ENCODE measurements at places on chromosomes 7 and 10.

DNA sequence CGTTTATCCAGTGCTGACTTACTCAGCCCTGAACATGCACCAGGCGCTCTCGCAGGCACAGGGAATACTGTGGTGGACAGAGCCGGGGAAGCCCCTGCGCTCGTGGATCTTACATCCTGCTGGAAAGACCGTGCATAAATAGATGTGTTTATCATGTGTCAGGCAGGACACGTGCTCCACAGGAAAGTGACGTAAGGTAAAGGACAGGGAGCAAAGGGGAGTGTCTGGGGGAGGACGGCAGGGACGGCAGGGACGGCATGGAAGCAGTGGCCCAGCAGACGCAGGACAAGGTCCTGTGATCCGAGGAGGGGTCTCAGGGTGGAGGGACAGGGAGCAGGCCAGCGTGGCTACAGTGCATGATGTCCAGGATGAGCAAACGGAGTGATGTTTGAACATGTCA is 410.5 kb downstream of the PAXIP1 start:
- no peaks in the 10 kb centered on the region for H3K4me1 ChIP-seq
- H3K27me3 ChIP-seq, result no peaks in the 10 kb centered on the region
- no peak overlapping the region for H3K4me3 ChIP-seq
- no peak overlapping the region for H3K27ac ChIP-seq
- DNase-seq, result no peak

GRCh38 chr7:23014681-23015080 is 751 bp upstream of the HYCC1 start:
- H3K4me3 ChIP-seq, result no peak overlapping the region
- DNase-seq, result no peak
- no peak overlapping the region for H3K27ac ChIP-seq
- H3K36me3 ChIP-seq, result no peaks in the 10 kb centered on the region
- peaks cover 6% of the 10 kb centered on the region for H3K4me1 ChIP-seq
- no peaks in the 10 kb centered on the region for H3K27me3 ChIP-seq

DNA sequence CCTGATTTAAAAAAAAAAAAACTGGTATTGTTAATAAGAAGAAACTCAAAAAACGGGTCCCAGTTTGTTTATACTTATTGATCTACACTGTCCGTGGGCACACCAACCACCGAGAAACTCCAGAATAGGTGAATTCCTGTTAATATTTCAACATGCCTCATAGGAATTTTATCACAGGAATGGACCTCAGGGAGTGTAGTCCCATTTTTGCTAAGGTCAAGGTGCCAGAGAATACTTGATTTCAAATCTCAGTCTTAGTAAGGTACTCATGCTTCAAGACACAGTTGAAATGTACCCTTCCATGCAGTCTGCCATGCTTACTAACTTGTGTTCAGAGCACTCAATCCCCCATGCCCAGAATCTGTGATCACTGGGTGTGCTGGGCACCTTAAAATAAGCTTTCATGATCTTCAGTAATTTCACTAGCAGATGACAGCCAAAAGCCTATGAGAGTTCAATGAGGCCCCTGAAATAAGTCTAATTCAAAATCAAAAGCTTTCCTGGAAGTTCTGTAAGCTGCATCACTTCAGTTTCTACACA is 385.7 kb downstream of the TNS3 start:
- no peak overlapping the region for H3K4me3 ChIP-seq
- no peak overlapping the region for H3K27ac ChIP-seq
- H3K36me3 ChIP-seq, result no peaks in the 10 kb centered on the region
- H3K27me3 ChIP-seq, result no peaks in the 10 kb centered on the region
- no peaks in the 10 kb centered on the region for H3K4me1 ChIP-seq

- H3K27me3 ChIP-seq, result no peaks in the 10 kb centered on the region
- no peaks in the 10 kb centered on the region for H3K4me1 ChIP-seq
- no peak for DNase-seq
- H3K36me3 ChIP-seq, result no peaks in the 10 kb centered on the region
- H3K4me3 ChIP-seq, result no peak overlapping the region
- no peak overlapping the region for H3K27ac ChIP-seq
These were observed 54.2 kb upstream of the OSBPL3 start for GRCh38 chr7:25034136-25034535.

GRCh38 chr7:101782896-101783295 is 34.5 kb upstream of the CUX1 start:
- no peaks in the 10 kb centered on the region for H3K36me3 ChIP-seq
- no peak for DNase-seq
- H3K4me3 ChIP-seq, result no peak overlapping the region
- no peak overlapping the region for H3K27ac ChIP-seq
- H3K4me1 ChIP-seq, result no peaks in the 10 kb centered on the region

DNA sequence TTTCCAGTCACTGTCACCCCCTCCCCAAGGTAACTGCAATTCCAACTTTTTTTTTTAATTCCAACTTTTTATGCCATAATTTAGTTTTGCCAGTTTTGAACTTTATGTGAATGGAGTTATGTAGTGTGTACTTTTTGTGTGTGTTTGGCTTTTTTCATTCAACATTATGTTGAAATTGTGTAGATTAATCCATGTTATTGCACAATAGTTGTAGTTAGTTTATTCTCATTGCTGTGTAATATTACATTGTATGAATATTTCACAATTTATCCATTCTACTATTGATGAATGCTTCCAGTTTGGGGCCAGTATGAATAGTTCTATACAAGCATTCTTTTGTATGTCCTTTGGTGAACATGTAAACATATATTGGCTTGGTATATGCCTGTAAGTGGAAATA is 32.5 kb downstream of the MXI1 start:
- H3K4me1 ChIP-seq, result peaks cover 19% of the 10 kb centered on the region
- H3K4me3 ChIP-seq, result no peak overlapping the region
- H3K36me3 ChIP-seq, result no peaks in the 10 kb centered on the region
- H3K27me3 ChIP-seq, result no peaks in the 10 kb centered on the region
- H3K27ac ChIP-seq, result no peak overlapping the region
